ENCODE measurements at places on chromosomes 5 and 9. TPM values are rescaled to one million over a fixed set of nuclear protein-coding genes. Genes with fewer than 3 reads are reported as not detected.

PCDHGA1 gene
- total RNA-seq = 1.8 TPM

GGTA1 gene
- total RNA-seq = 3.5 TPM

FBN2 gene
- total RNA-seq = 145 TPM

SEMA5A gene
- 69.0 TPM for total RNA-seq

CNTFR gene
- 23.9 TPM for total RNA-seq

ESM1 gene
- 3.6 TPM for total RNA-seq

SYNPO gene
- total RNA-seq = 10.1 TPM

TSSK1B gene
- total RNA-seq = 0.38 TPM

FAM221B gene
- total RNA-seq = not detected

GLRA1 gene
- total RNA-seq = 1.4 TPM

GPR150 gene
- not detected for total RNA-seq

BAG1 gene
- 104 TPM for total RNA-seq

GAPT gene
- total RNA-seq = 0.77 TPM

MYORG gene
- 3.0 TPM for total RNA-seq

AIF1L gene
- 36.2 TPM for total RNA-seq

CBY3 gene
- total RNA-seq = not detected

SRA1 gene
- 20.5 TPM for total RNA-seq

IFNB1 gene
- total RNA-seq = not detected

IFNA4 gene
- total RNA-seq = not detected

CCNO gene
- total RNA-seq = 0.27 TPM

HTR4 gene
- 0.27 TPM for total RNA-seq

SLC46A2 gene
- total RNA-seq = not detected

CDH18 gene
- total RNA-seq = 19.5 TPM

ZBTB43 gene
- total RNA-seq = 24.6 TPM

GFI1B gene
- total RNA-seq = 1.4 TPM

LURAP1L gene
- total RNA-seq = 32.5 TPM

ANXA2R gene
- total RNA-seq = 1.8 TPM

NME5 gene
- 5.6 TPM for total RNA-seq

MRPL50 gene
- 42.7 TPM for total RNA-seq

C5orf52 gene
- not detected for total RNA-seq

SLC36A2 gene
- not detected for total RNA-seq

MVB12B gene
- total RNA-seq = 34.1 TPM

CTSL gene
- 79.5 TPM for total RNA-seq

LCN12 gene
- 2.9 TPM for total RNA-seq

LEAP2 gene
- 1.1 TPM for total RNA-seq

NPM1 gene
- total RNA-seq = 751 TPM

FBXW5 gene
- total RNA-seq = 101 TPM

SAXO1 gene
- total RNA-seq = 0.05 TPM

FLT4 gene
- 15.1 TPM for total RNA-seq
